ENCODE measurements at places on chromosomes 6 and 20.

GRCh38 chr20:46283426-46284039, 24.8 kb downstream of the CDH22 start:
- no peak for DNase-seq

DNA sequence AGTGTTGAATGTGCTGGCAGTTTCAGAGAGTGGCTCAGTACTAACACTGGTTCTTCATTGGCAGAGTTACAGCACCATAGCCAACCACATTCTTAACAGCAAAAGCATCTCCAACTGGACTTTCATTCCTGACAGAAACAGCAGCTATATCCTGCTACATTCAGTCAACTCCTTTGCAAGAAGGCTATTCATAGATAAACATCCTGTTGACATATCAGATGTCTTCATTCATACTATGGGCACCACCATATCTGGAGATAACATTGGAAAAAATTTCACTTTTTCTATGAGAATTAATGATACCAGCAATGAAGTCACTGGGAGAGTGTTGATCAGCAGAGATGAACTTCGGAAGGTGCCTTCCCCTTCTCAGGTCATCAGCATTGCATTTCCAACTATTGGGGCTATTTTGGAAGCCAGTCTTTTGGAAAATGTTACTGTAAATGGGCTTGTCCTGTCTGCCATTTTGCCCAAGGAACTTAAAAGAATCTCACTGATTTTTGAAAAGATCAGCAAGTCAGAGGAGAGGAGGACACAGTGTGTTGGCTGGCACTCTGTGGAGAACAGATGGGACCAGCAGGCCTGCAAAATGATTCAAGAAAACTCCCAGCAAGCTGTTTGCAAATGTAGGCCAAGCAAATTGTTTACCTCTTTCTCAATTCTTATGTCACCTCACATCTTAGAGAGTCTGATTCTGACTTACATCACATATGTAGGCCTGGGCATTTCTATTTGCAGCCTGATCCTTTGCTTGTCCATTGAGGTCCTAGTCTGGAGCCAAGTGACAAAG, 17.0 kb upstream of the ADGRF4 start:
- no peak for DNase-seq

DNA sequence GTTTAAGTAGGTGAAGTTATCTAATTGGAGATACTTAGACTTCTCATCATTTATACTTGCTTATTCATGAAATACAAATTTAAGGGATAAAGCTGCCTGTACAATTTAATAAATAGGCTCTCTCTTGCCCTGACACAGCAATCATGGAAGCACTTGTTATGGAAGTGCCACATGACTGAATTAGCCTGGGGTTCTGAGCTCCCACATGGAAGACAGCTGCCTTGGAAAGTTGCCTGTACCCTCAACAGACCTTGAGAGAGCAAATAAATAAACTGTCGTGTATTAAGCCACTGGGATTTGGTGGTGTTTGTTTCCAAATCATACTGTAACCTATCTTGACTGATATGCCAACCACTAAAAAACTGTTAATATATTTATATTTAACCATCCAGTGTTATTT, 87.0 kb upstream of the RSPO3 start:
- no peak for DNase-seq

DNA sequence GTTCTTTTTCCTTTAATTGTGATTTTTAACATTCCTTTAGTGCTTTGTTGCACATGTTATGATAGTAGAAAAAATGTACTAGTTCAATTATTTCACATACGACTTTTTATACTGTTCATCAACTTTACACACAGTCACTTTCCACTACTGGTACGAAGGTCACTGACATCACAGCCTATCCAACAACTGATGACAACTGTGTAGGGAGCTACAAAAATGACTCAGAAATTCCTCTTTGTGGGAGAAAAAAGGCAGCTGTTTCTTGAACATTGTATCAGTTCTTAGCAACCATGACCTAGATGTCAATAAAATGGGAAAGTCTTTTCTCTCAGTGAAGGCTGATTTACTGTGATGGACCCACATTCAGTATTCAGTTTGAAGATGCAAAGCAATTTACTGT, 7.0 kb upstream of the ID4 start:
- no peak for DNase-seq

GRCh38 chr6:136318676-136319075, 29.0 kb upstream of the BCLAF1 start:
- no peak for DNase-seq

DNA sequence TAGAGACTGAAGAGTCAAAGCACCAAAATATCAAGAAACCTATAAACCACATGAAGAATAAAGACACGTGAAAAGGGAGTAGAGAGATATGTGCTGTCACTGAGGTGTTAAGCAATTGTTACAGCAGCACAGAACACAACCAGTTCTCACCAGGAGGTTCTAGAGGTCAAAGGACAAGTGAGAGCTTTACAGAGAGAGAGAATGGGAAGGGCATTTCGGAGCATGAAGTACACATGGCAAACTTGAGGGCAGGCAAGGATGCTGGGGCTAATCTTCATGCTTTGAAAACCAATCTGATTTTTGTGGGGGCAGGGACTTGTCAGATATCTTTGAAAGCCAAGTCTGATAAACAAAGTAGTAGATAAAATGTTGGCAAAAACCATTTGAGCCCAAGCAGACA, 142.3 kb upstream of the NRSN1 start:
- no peak for DNase-seq

GRCh38 chr6:133376743-133377142, 135.6 kb downstream of the EYA4 start:
- DNase-seq, result no peak

- DNase-seq, result no peak
These were observed 164.8 kb upstream of the CEP162 start for GRCh38 chr6:84392261-84392660.

DNA sequence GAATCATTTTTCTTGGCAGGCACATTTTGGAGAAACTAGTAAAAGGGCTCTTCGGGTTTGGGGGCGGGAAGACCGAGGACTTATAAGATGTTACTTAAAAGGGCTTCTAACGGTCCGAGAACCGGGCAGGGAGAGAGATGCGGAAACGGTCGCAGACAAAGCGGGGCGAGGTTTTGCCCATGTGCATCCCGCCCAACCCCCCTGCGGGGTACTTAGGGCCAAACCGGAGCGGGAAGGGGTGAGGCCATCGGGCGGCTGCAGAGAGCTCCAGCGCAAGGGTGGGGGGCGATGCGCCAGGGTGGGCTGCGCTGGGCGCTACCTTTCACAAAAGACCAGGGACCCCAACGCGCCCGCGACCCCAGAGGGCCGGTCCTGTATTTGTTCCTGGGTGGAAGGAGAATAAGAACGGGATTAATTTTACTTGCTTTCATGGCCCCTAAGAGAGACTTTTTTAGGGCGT, 616 bp downstream of the TUBB start:
- no peak for DNase-seq

GRCh38 chr6:97316978-97317377, 34.0 kb upstream of the MMS22L start:
- no peak for DNase-seq

GRCh38 chr20:21836346-21836745, 130.9 kb downstream of the PAX1 start:
- no peak for DNase-seq

GRCh38 chr20:32339116-32339515, 19.0 kb upstream of the ASXL1 start:
- no peak for DNase-seq

DNA sequence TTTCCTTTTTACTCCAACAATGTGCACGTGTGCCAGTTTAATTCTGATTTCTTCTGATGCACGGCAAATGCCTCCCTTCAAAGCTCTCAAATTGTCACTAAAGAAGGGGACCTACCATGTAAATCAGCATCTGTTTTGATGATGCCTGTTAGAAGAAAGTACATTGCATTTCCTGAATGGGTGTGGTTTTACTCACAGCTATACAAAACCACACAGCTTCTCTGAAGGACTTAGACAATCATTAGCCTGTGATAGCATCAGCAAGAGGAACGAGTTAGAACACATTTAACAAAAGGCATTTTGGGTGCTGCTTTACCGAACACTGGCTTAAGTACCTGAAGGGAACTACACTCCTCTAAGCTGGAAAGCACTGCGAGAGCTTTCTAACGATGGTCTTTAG, 109.4 kb downstream of the ATXN1 start:
- no peak for DNase-seq

- DNase-seq, result no peak
These were observed 707.6 kb upstream of the MARCKS start for GRCh38 chr6:113149511-113149910.
